ENCODE measurements at places on chromosomes 12 and 14. TPM values are rescaled to one million over a fixed set of nuclear protein-coding genes. Genes with fewer than 3 reads are reported as not detected.

TMEM233 gene
- total RNA-seq = not detected

SPIC gene
- total RNA-seq = not detected

GLIPR1L2 gene
- 0.30 TPM for total RNA-seq

C1RL gene
- total RNA-seq = 70.4 TPM

KCNK10 gene
- total RNA-seq = not detected

LAG3 gene
- total RNA-seq = 10.5 TPM

UNC119B gene
- total RNA-seq = 25.9 TPM

CPNE6 gene
- total RNA-seq = not detected
